NCI-H187 (cell line): ENCODE measurements at places on chromosomes 4 and X.

- DNase-seq = no peak
Observed at GRCh38 chr4:36304138-36304681, 22.8 kb downstream of the DTHD1 start.

GRCh38 chrX:154809939-154810665 is 4.8 kb upstream of the MPP1 start:
- no peak for DNase-seq

DNA sequence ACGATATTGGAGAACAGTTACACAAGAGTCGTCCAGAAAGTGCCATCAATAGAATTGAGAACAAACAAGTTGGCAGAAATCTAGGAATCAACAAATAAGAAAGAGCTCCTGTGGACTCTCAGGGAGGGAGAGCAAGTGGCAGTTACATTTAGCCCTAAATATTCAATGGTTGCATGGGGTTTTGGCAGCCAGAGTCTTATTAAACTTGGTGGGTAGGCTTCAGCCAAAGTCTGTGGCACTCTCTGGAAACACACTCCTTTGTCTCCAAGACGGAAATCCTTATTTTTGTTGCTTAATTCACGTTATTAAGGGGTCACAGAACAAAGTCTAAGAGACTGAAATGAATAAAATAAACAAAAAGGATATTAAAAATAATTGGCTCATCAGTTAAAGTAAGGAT is 742.2 kb upstream of the ATOH1 start:
- DNase-seq = no peak

DNA sequence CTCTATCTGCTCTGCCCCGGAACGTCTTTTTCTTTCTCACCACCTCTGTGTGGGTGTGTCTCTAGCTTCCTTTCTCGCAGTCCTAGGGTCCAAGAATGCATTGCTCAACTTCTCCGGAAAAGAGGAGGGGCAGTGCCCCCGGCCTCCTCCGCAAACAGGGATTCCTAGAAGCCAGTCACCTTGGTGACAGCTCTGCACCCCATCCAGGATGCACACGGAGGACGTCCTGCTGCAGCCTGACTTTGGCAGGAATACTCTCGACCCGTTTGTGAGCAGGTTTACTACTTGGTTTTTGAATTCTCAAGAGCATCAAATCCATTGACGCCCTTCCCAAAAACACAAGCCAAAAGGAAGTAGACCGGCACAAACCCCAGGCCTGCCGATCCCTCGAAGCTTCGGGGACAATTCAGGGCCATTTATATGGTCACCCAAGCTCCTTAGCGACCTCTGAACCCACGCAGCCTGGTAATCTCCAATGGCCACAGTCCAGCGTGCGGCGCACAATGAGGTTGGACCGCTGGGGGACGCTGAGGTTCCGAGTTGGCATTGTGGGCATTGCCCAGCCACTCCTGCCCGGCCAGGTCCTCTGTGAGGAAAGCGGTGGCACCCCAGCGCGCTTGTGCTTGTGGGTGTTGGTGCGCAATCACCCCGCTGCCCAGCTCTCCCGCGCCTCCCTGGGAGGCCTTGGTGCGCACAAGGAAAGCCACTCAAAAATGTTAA is 9.8 kb downstream of the NKX3-2 start:
- DNase-seq = no peak

GRCh38 chrX:153530411-153531129 is 13.1 kb downstream of the ATP2B3 start:
- DNase-seq = peak; percentile 62

GRCh38 chrX:119573222-119573621 is 1.1 kb upstream of the UBE2A start:
- no peak for DNase-seq

DNA sequence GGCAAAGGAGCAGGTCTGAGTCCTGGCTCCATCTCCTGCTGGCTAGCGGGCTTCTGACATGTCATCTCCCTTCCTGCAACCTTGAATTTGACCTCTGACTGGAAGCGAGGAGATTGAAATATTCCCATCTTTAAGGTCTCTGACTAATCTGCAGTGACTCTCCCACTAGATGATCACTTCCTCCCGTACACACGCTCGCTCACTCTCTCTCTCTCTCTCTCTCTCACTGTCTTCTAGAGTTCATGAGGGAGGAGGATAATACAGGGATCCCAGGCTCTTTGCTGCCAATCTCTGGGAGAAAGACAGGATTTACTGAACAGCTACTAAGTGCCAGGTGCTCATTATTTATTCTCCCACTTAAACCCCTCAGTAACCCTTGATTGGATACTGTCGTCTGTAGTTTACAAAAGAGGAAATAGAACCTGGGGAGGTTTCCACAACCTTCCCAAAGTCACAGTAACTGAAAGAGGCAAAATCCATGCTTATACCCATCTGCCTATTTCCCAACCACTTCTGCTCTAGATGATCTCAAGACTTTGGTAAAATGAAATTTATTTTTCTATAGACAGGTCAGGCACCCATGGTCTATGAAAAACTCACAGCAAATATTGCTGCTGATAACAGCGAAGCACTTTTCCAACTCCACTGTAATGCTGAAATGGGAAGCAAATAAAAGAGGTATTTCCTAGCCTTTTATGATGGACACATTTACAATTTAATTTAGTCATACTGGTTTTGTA is 193.5 kb upstream of the C1QTNF7 start:
- no peak for DNase-seq

DNA sequence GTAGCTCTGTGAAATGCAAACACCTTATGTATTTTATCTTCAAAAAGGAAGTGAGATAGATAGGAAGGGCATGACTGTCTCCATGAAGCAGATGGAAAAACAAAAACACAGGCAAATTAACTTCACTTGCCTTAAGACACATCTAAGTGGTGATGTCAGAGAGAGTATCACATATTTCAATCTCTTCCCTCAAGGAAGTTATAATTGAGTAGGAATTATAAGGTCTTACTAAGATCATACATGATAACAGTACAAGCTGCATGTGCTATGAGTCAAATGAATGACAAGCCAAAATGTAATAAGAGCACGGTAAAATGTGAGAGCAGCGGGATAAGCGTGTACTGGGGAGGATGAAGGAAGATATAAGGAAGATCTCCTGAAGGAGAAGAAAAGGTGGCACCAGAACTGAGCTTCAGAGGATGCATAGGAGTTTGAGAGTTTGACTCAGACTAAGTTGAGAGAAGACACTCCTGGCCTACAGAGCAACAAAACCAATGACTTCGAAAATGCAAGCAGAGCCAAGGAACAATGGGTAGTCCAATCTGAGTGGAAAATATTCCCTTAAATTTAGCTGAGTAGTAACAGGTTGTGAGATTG is 43.3 kb upstream of the GALNT7 start:
- DNase-seq = no peak
